Activated B cell treated with CpG ODN at 0.5 μM for 24 hours (primary cell): ENCODE measurements at places on chromosomes 3 and 15.

DNA sequence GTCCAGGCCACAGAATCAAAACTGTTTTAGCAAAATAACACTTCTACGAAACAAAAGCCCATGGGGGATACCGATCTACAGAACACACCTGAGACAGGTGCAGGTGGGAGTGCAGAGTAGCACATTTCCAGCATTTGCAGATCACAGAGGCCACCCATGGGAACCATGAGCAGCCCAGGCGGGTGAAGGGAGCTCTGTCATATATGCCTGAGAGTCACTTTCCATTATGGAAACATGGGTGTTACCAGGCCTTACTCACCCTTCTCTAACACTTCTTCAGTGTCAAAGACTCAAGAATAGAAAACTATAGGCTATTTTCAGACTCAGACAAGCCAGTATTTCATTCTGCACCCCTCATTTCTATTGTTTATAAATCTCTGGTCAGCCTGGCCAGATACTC lies 3.5 kb downstream of the PLA1A start:
- DNase-seq = no peak

DNA sequence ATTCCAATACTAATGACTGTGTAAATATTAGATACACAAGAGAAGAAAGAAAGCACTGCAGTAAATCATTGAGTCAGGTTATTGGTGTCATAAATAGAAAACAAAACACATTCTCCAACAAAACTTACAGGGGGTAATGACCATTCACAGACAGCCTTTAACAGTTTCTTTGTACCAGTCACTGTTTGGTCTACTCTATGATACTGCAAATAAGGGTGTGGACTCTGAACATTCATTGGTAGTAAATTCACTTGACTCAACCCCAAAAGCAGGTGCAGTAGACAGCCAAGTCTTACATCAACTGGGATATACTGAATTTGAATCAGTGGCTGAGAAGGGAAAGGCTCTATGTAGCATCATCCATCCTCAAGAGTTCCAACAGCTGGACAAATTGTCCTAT lies 463.5 kb downstream of the FOXP1 start:
- DNase-seq = no peak

DNA sequence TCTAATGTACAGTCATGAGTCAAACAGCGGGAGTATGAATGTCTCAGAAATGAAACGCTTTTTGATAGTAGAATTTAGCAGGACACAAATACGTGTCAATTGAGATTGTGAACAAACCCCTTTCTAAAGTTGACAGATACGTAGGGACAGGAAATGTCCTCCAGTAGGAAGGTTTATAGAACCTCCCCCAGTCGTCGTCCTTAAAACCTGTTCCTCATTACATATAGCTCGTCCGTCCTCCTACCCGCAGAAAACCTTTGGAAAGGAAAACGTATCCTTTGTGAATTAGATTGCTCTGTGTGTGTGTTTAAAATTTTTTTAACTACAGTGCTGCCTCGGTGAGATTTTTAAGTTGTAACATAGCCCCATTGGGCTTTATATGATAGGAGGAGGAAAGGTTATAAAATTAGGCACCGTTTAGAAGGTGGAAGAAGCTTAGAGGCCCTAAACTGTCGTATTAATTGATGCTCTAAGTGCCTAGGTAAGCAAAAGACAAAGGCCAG lies 4.1 kb downstream of the UBE2E1 start:
- no peak for DNase-seq

GRCh38 chr15:85956532-85957275 lies 123.0 kb upstream of the AGBL1 start:
- no peak for DNase-seq

DNA sequence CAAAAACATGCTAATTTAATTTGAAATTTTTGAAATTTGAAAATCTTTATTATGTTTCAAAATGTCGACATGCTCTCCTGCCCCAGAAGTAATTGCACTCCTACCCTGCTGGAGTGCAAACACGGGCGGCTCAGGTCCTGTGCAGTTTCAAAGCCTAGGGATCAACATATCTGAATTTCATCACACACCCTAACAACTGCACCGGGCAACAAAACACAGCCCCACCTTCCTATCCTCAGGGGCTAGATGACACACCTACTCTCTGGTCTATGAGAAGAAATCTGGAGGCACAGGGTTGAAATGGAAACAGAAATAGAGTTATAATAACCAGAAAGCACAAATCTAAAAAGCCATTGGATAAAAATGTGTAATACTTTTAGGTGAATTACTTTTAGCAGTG lies 61.4 kb downstream of the BFSP2 start:
- DNase-seq = no peak

- DNase-seq = no peak
These were observed 41.9 kb downstream of the FAM43A start for GRCh38 chr3:194727435-194728128.

GRCh38 chr3:64627471-64628321 lies 60.1 kb downstream of the ADAMTS9 start:
- no peak for DNase-seq
